ENCODE measurements at places on chromosomes 3 and 15.
A peak's percentile ranks its signal among the peaks of the same experiment; 100 is the strongest.

- peak; percentile 44 for DNase-seq
These were observed 8.3 kb downstream of the ARL13B start for GRCh38 chr3:93988283-93988682.

DNA sequence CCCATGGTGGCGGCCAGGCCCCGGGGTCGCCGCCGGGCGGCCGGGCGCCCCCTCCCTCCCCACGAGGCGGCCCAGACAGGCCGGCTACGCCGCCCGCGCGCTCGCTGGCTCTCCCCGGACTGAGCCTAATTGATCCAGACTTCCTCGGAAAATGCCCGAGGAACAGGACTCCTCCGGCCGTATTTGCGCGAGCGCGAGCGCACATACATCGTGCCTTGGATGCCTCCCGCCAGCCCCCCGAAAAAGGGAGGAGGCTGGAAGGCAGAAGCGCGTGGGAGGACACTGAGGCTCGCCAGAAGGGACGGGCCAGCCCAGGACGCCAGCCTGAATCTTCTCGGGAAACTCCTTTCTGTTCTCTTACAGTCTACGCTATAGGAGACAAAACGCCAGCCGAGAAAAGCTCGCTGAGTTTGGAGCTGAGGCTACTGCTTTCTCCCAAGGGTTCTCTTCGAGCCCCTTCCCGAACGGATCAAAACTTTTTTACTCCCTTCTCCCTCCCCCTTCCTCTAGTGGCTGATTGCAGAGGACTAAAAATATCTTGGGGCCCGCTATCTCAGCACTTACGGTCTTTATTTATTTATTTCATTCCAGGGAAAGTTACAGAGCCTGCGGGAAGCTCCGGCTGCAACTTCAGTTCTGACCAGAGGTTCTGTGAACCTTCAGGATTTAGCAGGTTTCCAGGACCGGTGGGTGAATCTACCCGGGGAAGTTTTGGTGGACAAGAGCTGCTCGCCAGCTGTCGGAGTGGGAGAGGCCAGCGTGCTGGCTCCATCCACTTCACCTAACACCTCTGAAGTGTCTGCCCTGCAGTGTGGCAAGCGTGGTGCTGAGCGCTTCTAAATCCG, at the start of gene PDZRN3:
PDZRN3 (minus strand) TSS at position 121 of the 845 bp plus-strand sequence.
- DNase-seq = peak; percentile 63

GRCh38 chr15:45276831-45277230, 24.8 kb downstream of the SLC28A2 start:
- peak; percentile 46 for DNase-seq

DNA sequence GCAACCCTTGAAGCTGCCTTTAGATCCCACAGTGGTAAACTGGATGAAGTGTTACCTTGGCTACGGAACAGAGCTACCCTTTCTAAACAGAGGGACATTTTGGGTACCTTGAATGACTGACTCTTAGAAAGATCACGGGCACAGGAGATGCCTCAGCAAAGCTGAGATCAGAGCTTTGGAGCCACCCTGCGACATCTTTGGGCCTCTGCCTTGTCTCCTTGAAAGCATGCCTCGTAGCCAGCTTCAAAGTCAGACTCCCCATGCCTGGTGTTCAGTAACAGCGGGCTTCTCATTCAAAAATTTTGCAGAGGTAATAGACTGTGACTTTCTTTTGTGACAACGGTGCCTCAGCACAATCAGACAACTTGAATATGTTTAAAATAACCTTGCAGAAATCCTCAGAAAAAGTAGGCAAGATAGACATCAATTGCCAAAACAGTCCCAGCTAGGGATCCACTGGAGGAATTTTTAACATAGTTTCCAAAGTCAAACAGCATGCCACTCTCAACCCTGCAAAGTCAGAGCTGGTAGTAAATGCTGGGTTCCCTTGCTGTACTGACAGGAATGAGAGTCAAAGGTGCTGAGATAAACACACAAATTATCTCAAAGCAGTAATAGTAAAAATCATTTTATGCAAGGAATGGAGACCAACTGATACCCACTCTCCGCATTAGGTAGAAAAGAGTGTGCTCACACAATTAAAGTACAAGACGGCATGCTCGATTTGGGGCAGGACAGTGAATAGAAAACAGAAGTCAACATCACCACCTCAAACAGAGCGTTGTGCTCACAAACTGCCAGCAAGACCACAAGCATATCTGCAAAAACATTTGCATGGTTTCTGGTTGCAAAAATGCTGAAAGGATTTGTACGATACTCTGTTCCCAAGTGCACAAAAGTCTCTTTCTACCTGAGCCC, 82.1 kb downstream of the MYO1E start:
- no peak for DNase-seq

- no peak for DNase-seq
These were observed 80.1 kb downstream of the BTD start for GRCh38 chr3:15681668-15682067.

DNA sequence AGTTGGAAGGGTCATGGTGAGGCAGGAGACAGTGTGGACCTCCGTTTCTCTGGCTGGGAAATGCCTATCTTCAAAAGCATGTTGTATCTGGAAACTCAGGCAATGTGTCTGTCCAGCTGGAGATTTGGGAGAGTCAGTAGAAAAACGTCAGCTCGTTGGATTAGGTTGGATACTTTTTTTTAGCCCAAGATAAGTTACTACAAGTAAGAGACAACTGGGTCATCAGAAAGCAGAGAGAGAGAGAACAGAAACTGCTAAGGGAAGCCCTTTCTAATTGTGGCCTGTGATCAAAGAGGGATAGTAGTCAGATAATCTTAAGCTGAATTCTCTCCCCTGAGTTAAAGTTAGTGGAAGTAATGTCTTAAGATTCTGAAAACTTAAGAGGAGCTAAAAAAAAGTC, 78.9 kb upstream of the ZNF280D start:
- no peak for DNase-seq

- DNase-seq = no peak
These were observed 34.0 kb downstream of the SENP7 start for GRCh38 chr3:101478980-101479379.

DNA sequence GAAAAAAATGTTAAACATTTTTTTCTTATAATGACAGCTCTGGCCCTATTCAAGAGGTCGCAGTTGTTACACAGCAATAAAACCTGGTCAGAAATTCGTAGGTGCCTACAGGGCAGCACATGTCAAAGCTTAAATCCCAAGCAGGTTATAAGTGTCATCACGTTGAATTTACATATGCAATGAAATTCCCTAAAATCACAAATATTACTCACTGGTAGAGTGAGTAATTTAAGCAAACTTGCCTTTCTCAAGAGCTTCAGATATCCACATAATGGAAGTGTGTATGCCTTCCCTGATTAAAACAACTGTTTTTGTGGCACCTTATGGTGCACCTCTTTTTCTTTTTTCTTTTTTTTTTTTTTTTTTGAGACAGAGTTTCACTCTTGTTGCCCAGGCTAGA, 90.7 kb upstream of the FNDC3B start:
- DNase-seq = no peak

DNA sequence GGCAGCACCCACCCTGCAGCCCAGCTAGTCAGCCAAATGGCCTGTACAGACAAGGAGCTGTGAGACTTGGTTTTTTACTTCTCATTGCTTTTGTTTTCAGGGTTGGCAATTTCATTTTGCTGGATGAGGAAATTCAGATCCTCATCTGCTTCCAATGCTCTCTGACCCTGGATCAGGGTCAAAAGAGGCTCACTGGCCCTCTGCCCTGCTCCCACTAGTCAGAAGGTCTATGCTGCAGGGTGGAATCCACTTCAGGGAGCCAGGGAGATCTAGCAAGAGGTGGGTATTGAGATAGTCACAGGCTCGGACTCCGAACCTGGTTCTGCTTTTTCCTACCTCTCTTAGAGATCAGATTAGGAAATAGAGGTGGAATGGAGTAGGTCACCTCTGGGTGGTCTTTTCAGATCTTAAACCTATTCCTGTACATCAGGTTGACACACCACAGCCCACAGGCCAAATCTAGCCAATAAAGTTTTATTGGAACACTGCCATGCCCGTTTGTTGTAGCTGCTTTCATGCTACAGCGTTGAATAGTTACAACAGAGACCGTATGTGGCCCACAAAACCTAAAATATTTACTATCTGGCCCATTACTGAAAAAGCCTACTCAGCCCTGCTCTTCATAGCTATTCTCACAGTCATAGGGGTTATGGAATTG, 26.4 kb upstream of the GLCE start:
- DNase-seq = no peak

DNA sequence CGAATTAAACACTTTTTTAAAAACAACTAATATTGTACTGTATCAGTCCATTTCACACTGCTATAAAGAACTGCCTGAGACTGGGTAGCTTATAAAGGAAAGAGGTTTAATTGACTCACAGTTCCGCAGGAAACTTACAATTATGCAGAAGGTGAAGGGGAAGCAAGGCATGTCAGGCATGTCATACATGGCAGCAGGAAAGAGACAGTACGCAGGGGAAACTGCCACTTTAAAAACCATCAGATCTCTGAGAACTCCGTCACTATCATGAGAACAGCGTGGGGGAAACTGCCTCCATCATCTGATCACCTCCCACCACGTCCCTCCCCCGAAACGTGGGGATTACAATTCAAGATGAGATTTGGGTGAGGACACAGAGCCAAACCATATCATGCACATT, 162.8 kb upstream of the TPM1 start:
- DNase-seq = no peak

DNA sequence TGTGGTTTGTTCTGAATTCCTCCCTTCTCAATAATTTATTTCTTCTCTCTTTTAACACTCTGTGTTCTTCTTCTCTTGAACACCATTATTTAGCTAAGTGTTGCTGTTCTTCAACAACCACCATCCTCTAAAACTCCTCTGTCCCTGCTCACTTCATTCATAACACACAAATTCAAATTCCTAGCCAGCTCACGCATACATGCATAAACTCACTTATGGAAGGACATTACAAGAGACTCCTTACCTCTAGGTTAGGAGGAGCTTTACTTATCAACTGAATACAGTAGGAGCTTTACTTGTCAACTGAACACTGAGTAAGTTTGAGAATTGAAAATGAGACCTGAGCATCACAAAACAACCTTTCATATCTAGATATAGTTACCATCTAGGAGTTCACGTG, 23.6 kb downstream of the MME start:
- DNase-seq = no peak

GRCh38 chr3:39637807-39638206, 170.3 kb downstream of the MOBP start:
- DNase-seq = peak; percentile 49

DNA sequence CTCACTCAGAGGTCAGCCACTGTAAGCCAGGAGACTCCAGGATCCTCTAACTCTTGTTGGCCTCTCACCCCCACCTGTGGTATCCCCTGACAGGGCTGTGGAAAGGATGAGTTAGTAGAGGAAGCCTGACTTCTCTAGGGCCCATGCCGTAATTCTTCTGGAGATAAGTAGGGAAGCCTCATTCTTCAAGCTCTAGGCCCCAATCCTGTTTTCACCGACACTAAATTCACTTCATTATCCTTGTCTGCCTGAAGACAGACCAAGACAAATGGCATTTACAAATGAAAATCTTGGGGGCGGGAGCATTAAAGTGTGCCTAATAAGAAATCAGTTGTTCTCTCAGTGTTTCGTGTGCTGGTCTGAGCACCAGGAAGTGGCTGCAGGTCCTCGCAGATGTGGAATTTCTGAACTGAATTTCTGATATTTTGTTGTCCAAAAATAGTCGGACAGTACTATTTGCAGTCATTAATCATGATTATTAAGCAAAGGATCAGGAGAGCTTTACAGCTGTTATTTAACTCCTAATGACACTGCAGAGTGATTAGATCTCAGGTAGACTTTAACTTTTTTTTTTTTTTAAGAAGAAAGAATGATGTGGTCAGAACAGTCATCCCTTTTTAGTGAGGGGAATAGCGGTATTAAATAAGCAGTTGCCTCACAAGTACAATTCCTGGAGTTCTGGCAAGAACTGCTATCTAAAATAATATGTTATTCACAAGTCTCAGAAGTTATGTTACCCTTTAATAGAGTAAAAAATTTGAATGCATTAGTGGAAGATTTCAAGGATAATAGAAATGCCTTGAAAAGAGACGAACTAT, 58.4 kb downstream of the RBMS3 start:
- peak; percentile 42 for DNase-seq

DNA sequence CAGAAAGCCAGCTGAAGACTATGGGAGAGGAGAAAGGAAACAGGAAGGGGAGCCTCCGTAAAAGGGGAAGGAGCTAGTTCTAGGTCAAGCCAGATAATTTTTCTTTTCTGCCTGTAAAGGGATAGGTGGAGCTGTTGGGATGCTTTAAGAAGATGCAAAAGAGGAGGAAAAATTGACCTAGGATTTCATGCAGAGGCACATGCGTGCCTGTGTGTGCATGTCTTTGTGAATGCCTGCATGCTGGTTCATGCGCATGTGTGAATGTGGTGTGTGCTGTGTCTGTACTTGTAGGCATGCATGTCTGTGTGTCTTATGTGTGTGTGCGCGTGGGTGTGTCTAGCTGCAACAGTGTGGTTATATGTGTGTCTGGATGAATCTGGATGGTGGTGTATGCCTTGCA, 27.3 kb downstream of the CCDC33 start:
- no peak for DNase-seq

GRCh38 chr3:128464702-128465101, 2.0 kb downstream of the DNAJB8 start:
- no peak for DNase-seq

- no peak for DNase-seq
These were observed 14.0 kb upstream of the ALAS1 start for GRCh38 chr3:52183786-52184445.

- DNase-seq = no peak
These were observed 36.0 kb downstream of the LEO1 start for GRCh38 chr15:51935466-51936104.

DNA sequence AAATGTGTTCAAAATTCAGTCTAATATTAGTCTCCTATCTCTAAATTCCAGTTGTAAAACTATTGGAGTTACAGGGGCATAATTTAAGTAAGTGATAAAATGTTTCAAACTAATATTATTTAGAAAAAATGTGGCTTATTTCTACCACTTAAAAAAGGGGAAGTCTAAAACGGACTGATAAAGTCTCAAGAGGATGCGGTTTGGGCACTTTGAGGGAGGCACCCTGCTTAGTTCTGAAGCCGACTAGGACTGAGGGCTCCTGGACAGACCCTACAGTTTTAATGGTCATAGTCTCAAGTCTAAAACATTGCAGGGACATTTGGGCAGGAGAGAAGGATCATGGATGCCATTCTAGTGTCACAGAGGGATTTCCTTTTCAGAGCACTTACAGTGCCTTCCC, 566.3 kb downstream of the NR2F2 start:
- DNase-seq = no peak

DNA sequence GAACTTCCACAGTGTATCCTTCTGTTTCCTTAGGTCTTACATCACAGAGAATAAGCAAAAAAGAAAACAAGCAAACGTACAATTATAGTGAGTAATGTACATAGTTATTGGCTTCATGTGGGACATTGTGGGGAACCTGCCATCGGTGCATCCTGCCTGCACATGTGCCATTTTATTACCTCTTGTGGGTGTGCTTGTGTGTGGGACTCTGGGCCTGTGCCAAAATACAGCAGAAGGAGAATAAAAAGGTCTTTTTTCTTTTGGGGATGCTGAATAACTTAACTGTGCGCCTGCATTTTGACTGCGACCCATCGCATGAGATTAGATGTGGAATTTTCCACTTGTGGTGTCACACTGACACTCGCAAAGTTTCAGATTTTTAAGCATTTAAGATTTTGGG, 169.6 kb upstream of the DCBLD2 start:
- DNase-seq = no peak

GRCh38 chr3:9388142-9388541, 9.3 kb upstream of the SETD5 start:
- DNase-seq = no peak

GRCh38 chr15:59367022-59367451, 5.6 kb downstream of the MYO1E start:
- DNase-seq = peak; percentile 50

Measured in choroid plexus epithelial cell (primary cell).